HFFc6 (cell line): ENCODE measurements at places on chromosomes 6 and 20. TPM values are rescaled to one million over a fixed set of nuclear protein-coding genes. Genes with fewer than 3 reads are reported as not detected.
A peak's percentile ranks its signal among the peaks of the same experiment; 100 is the strongest.

DNA sequence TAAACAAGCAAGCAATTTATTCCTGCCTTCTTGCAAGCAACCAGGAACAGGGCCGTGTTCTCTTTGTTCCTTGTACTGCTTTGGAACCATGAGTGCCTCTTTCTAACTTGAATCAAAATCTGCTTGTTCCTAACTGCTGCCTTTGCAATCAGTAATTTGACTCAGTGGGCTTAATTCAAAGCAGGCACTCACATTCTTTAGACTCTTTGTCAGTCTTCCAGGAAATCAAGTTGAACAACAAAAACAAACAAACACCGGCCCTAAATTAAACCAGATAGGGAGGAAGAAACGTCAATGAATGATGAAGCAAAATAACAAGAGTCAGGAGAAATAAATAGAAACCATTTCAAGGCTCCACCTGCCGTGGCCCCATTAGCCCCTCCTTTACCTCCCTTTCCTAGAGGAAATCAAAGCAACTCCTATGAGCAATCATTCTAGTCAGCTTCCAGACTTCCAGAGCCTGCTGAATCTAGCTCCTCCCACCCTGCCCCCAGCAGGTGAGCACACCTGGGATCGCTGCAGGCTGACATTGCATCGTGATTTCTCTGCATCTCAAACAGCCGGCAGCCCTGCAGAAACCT, 582.2 kb upstream of the FLRT3 start:
- H3K27ac ChIP-seq: no peak overlapping the region
- no peak overlapping the region for H3K4me3 ChIP-seq
- DNase-seq: no peak
- H3K27me3 ChIP-seq: no peaks in the 10 kb centered on the region; the same call in 1 of the 2 replicates
- H3K4me1 ChIP-seq: no peaks in the 10 kb centered on the region
- H3K36me3 ChIP-seq: no peaks in the 10 kb centered on the region

DNA sequence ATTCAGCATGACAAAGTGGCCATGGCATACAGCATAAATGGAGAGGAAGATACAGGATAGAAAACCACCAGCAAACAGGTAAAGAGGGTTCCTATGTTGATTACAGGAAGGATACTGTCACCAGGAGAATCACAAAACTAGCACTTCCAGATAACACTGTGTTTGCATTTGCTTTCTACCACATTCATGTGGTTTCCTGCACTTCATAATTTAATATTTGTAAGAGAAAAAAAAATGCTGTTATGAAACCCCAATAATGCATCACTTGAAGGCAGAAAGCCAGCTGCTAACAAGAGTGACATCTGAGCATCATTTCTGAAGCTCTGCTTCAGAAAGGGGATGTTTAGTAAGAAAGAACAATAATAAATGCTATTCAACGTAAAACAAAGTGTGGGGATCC, 106.6 kb downstream of the ATXN1 start:
- no peak for DNase-seq
- peaks cover 26% of the 10 kb centered on the region for H3K4me1 ChIP-seq
- no peak overlapping the region for H3K4me3 ChIP-seq

DNA sequence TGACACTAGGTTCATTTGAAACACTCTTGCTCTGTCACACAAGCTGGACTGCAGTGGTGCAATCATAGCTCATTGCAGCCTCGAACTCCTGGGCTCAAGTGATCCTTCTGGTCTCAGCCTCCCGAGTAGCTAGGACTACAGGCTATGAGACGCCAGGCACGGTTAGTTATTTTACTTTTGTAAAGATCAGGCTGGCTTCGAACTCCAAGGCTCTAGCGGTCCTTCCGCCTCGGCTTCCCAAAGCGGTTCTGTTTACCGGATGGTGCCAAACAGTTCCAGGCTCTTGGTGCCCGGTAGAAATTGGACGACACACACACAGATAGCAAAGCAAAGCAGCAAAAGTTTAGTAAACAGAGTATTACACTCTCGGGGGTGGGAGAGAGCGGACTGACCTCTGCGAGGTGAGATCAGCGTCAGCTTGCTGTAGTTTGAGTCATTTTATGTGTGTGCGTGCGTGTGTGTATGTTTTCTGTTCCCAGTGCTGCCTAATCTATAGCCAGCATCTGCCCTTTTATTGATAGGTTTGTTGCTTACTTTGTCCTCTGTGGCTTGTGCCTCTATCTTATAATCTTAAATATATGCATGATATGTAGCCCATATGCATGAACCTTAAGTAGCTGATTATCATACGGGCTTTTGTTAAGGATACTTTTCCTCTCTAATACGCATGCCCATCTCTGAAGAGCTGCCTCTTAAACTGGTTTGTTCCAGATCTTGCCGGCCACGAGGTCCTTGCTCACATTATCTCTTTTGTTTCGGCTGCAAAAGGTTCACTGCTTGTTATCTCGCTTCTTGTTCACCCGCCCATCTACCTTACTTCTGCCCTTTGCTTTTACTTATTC, 75.2 kb downstream of the OR2B2 start:
- no peaks in the 10 kb centered on the region for H3K27me3 ChIP-seq
- DNase-seq: peak; percentile 92
- H3K4me3 ChIP-seq: no peak overlapping the region

DNA sequence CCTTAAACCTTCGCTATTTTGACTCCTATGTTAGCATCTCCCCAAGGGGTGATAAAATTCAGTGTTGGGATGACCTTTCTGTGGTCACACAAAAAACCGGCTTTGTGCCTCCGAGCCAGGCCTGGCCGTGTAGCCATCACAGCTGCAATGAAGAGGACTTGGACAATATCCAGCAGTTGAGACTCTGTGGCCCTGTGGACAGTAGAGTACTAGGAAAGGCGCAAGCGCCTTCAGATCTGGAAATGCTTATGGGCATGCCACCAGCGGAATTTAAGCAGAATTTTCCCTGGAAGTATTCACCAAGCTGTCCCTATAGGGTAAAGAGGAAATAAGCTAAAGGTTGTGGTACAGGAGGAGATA, 63.3 kb upstream of the SLC2A12 start:
- no peaks in the 10 kb centered on the region for H3K36me3 ChIP-seq
- no peak overlapping the region for H3K4me3 ChIP-seq
- no peak for DNase-seq
- peaks cover 27% of the 10 kb centered on the region for H3K4me1 ChIP-seq

Gene TCP1
- total RNA-seq: 194 to 276 TPM (median 228 TPM) in 3 replicates

Gene KCNQ5
- total RNA-seq: 18.5 to 32.4 TPM (median 24.3 TPM) in 3 replicates

DNA sequence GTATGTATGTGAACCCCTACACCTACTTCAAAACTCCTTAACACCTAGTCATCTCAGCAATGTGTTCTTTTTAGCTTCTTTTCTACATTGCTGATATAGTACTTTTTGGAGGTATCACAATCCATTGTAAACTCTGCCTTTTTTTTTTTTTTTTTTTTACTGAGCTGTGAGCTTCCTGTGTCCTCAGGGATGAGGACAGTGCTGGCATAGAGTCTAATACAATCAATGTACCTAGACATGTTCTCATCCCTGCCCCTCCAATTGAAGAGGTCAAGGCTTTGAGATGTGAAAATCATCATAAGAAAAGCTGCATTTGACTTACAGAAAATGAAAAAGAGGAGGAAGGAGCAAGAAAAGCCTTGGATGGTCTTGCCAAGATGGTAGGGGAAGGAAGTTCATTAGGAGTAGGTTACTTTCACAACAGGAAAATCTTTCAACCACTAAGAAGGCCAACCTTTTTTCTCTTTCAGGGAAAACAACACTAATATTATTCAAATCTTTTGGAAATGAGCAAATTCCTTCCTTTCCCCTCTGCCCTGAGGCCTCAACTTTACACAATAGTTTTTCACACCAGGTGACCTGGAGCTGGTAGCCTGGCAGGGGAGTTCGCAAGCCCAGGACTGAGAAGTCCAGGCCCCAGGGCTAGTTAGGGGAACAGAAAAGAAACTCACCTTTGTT, 2.8 kb upstream of the JARID2 start:
- no peak overlapping the region for H3K27ac ChIP-seq
- H3K4me3 ChIP-seq: no peak overlapping the region
- H3K36me3 ChIP-seq: peaks cover 11% of the 10 kb centered on the region
- DNase-seq: no peak
- peaks cover 1% of the 10 kb centered on the region; the same call in 1 of the 2 replicates for H3K27me3 ChIP-seq

DNA sequence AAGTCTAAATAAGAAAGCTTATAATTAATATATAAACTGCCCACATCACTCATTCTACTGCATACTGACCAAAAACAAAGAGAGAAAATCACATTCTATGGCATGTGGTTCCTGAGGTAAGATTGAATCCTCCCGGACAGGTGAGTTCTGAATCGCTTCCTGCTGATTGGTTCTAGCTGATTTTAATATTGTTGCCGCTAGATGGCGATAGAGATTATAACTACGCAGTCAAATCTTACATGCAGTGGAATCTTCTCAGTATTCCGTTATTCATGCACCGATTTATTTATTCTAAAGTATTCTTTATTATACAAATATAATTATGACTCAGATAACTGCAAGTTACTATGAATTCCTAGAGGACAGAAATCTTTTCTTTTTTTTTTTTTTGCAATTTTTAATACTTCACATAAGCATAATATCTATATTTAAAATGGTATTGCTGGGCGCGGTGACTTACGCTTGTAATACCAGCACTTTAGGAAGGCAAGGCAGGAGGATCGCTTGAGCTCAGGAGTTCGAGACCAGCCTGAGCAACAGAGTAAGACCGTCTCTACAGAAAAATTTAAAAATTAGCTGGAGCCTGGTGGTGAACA, 24.2 kb upstream of the TMX4 start:
- H3K27me3 ChIP-seq: peaks cover 6% of the 10 kb centered on the region; the same call in 1 of the 2 replicates
- DNase-seq: peak; percentile 53
- H3K4me3 ChIP-seq: no peak overlapping the region
- H3K27ac ChIP-seq: no peak overlapping the region

Gene KCNQ2
- total RNA-seq: not detected in 3 replicates

Gene PNPLA1
- not detected in 3 replicates for total RNA-seq

- H3K4me1 ChIP-seq: no peaks in the 10 kb centered on the region
- no peak overlapping the region for H3K27ac ChIP-seq
- DNase-seq: peak; percentile 75
- H3K27me3 ChIP-seq: peaks cover 6% of the 10 kb centered on the region; the same call in 1 of the 2 replicates
- no peaks in the 10 kb centered on the region for H3K36me3 ChIP-seq
- no peak overlapping the region for H3K4me3 ChIP-seq
Observed at GRCh38 chr6:49606721-49607390, 29.8 kb downstream of the RHAG start.

- no peak for DNase-seq
- peak overlapping the region; percentile 24; the same call in 1 of the 2 replicates for H3K4me3 ChIP-seq
- peak overlapping the region; percentile 9 for H3K27ac ChIP-seq
- H3K27me3 ChIP-seq: peaks cover 2% of the 10 kb centered on the region
- H3K4me1 ChIP-seq: peaks cover 33% of the 10 kb centered on the region
Observed at GRCh38 chr20:37383229-37383989, 37.5 kb downstream of the SRC start.

- 0 out of 2 replicates have a peak, but pooled peaks cover 4% of the 10 kb centered on the region for H3K36me3 ChIP-seq
- no peak for DNase-seq
- no peak overlapping the region for H3K27ac ChIP-seq
- H3K4me1 ChIP-seq: peaks cover 37% of the 10 kb centered on the region; the same call in 1 of the 2 replicates
- peaks cover 1% of the 10 kb centered on the region; the same call in 1 of the 2 replicates for H3K27me3 ChIP-seq
Observed at GRCh38 chr6:141726248-141726647, 406.5 kb upstream of the GJE1 start.

DNA sequence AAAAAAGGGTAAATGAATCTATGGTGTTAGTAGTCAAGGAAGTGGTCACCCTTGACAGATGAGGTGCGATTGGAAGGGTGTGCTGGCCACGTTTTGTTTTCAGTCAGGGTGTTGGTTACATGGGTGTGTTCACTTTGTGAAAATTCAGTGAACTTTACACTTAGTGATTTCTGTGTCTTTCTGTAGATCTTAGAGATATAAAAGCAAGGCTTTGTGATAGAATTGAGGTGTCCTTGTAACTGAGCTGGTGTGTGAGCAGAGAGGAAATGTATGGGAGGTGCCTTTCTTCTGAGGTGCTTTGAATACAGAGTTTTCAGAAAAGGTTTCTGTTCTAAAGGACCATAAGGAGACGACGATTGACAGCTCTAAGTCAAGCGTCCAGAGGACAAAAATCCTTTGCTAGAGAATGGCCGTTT, 90.5 kb downstream of the SAMD3 start:
- H3K27me3 ChIP-seq: no peaks in the 10 kb centered on the region; the same call in 1 of the 2 replicates
- DNase-seq: no peak
- H3K36me3 ChIP-seq: no peaks in the 10 kb centered on the region
- no peak overlapping the region for H3K4me3 ChIP-seq
- peaks cover 9% of the 10 kb centered on the region for H3K4me1 ChIP-seq

Gene HCK
- total RNA-seq: not detected in 3 replicates

- no peak overlapping the region for H3K4me3 ChIP-seq
- no peaks in the 10 kb centered on the region for H3K36me3 ChIP-seq
- DNase-seq: no peak
- no peak overlapping the region for H3K27ac ChIP-seq
Observed at GRCh38 chr6:106372838-106373501, 12.5 kb downstream of the CRYBG1 start.

GRCh38 chr6:45697605-45698004, 318.1 kb downstream of the CLIC5 start:
- peak overlapping the region; percentile 98 for H3K27ac ChIP-seq
- peaks cover 56% of the 10 kb centered on the region for H3K4me1 ChIP-seq
- no peaks in the 10 kb centered on the region for H3K36me3 ChIP-seq

Gene PTGIS
- total RNA-seq: not detected in 3 replicates

GRCh38 chr6:1714654-1715053, 104.9 kb downstream of the FOXC1 start:
- no peak overlapping the region for H3K27ac ChIP-seq
- no peak overlapping the region for H3K4me3 ChIP-seq
- H3K4me1 ChIP-seq: no peaks in the 10 kb centered on the region

- H3K27me3 ChIP-seq: no peaks in the 10 kb centered on the region; the same call in none of the 2 replicates
- H3K36me3 ChIP-seq: no peaks in the 10 kb centered on the region
- peak overlapping the region; percentile 96 for H3K27ac ChIP-seq
- peak; percentile 97 for DNase-seq
- peak overlapping the region; percentile 82 for H3K4me3 ChIP-seq
- H3K4me1 ChIP-seq: peaks cover 65% of the 10 kb centered on the region
Observed at GRCh38 chr6:3209114-3210023, 18.1 kb downstream of the TUBB2B start.

Gene SPACA1
- not detected in 3 replicates for total RNA-seq

- no peak for DNase-seq
- H3K27ac ChIP-seq: no peak overlapping the region
- H3K36me3 ChIP-seq: peaks cover 18% of the 10 kb centered on the region
- peaks cover 40% of the 10 kb centered on the region for H3K4me1 ChIP-seq
- peak overlapping the region; percentile 99 for H3K4me3 ChIP-seq
- no peaks in the 10 kb centered on the region for H3K27me3 ChIP-seq
Observed at GRCh38 chr6:107030151-107030550, 2.2 kb downstream of the MTRES1 start.

DNA sequence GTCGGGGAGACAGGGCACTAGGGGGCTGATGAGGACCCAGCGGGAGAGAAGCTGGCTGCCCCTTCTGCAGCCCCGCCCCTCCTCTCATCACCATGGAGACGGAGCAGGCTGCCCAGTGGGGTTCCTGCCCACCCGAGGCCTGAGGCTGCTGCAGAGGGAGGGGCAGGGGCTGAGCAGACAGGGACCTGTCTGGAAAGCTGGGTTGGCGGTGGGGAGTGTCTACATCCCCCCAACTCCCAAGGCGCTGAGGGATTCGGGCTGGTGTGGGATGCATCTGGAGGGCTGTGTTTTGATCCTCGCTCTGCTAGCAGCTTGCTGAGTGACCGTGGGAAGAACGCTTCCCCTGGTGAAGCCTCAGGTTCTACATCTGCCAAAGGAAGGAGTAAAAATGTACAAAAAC, 1.2 kb upstream of the BPI start:
- H3K27me3 ChIP-seq: peaks cover 20% of the 10 kb centered on the region
- H3K27ac ChIP-seq: no peak overlapping the region
- no peak for DNase-seq
- peaks cover 16% of the 10 kb centered on the region for H3K4me1 ChIP-seq
- no peak overlapping the region for H3K4me3 ChIP-seq
